ENCODE measurements at places on chromosomes 13 and 19.

DNA sequence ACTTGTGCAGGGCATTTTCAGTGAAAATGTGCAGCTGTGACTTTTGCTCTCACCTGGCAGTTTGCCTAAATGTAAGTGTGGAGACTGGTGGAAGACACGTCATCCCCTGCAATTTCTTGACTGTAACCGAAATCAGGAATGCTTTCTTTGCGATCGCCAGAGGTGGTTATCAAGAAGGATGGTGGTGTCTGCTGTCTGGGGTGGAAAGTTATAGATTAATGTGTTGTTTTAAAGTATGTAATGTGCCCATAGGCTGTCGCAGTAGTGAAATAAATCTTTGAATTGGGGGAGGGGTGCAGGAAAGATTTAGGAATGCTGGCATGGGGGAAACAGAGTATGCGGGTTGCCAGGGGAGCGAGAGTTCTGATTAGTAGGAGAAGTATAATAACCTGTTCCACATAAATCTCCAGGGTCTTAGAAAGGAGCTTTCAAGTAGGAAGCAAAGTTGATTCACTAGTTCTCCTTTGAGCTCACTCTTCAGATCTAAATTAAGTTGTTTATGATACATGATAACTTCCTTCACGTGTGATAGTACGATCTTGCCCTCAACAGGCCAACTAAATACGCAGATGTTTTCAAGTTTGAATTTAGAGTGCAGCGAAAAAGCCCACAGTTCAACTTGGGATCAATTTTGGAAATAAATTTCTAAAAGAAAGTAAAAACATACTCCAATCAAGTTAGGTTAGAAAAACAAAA is 1520.0 kb upstream of the SLC10A2 start:
- DNase-seq, result no peak

DNA sequence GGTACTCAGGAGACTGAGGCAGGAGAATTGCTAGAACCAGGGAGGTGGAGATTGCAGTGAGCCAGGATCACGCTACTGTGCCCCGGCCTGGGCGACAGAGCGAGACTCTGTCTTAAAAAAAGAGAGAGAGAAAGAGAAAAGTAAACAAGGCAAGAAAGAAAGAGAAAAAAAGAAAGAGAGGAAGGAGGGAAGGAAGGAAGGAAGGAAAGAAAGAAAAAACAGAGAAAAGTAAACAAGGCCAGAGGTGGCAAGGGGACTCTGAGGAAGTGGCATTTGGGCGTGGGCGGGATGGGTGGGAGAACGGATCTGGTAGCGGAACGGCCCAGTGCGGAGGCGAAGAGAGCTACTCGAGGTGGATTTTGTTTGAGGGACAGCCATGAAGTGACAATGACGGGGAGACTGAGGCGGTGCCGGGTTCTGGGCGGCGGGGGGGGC is 7.5 kb upstream of the ARRDC2 start:
- DNase-seq, result no peak

GRCh38 chr19:18781885-18782527 is 9.1 kb downstream of the COMP start:
- no peak for DNase-seq

GRCh38 chr13:98681049-98681448 is 71.4 kb downstream of the SLC15A1 start:
- no peak for DNase-seq

GRCh38 chr13:100954430-100955305 is 280.1 kb upstream of the TMTC4 start:
- DNase-seq, result no peak

DNA sequence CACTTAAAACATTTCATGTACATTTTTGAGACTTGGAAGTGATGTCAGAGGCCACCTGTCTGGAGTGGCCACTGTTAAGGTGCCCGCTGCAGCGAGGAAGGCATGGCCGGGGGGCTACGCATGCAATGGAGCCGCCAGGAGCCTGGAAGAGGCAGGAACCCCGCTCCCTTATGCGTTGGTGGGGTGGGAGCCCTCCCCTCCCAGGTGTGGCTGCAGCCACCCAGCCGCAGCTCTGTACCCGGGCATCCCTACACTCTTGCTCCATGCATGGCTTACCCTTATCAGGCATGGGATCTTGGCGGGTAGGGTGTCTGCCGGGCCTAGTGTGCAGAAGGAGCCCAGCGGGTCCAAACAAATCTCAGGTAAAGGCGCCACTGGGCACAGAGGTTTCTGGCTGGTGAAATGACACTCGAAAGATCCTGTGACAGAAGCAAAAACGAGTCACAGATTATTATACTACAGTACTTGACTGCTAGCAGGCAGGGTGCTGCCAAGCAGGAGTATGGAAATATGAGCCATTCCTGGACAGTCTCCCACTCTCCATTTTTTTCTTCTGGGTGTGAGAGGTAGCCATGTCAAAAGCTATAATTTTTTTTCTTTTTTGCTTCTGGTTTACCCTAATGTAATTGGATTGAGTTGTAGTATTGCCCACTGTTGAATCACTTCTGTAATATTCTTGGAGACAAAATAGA is 1606.3 kb upstream of the MIR17HG start:
- no peak for DNase-seq

- no peak for DNase-seq
These were observed 605 bp upstream of the A1BG start for GRCh38 chr19:58353717-58354477.

DNA sequence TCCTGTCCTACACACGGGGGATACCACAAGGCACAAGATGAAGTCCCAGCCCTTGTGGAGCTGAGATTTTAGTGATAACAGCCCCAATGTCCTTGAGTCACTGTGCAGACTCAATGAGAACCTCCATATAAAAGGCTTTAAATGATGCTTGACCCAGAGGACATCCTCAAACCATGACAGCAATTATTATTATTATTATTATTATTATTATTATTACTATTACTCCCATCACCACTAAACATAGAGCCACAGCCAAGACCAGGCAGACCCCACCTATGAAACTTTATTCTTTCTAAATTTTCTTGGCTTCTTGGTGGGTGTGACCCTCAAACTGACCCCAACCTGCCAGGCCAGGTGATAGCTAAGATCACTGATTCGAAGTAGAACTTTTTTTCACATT is 11.1 kb downstream of the C19orf47 start:
- DNase-seq, result no peak

GRCh38 chr13:64770743-64771142 is 2459.4 kb downstream of the PCDH9 start:
- DNase-seq, result no peak

- no peak for DNase-seq
These were observed 6.6 kb downstream of the ANKRD10 start for GRCh38 chr13:110907951-110908898.

DNA sequence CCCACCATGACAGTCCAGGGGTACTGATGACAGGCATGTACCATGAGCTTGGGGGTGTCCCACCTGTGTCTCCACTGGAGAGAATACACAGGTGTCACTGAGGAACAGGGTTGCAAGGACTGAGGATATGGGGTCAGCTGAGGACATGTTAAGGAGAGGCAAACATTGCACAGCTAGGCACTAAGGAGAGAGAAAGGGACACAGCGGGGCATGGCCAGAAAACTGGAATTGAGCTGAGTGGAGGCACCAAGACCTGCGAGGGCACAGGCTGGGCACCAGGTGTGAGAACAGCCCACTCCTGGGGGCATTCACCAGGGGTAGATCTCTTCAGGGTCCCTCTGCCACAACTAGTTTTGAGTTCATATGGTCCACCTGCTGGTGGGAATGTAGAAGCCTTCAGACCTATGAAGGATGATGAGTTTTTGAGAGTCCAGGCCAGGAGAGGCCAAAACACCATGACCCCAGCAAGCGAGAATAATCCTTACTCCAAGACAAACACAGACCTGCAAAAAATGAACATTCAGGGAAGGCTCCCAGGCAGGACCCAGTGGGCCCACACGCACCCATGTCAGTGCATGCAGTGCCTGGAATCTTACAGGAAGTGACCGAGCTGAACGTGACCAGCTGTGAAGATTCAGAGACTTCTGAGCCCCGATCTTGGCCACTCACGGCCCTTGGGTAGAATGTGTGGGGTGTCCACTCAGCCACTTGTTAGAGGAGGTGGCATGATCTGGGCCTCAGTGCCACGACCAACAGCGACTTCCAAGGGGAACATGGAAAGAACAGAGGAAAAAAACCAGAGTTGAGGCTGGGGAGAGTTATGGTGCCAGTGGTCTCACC is 1.4 kb upstream of the ZNF584 start:
- DNase-seq, result no peak

GRCh38 chr13:28316129-28316528 is 177.8 kb downstream of the PAN3 start:
- no peak for DNase-seq

GRCh38 chr19:47511128-47511517 is 3.7 kb downstream of the NAPA start:
- peak; percentile 82 for DNase-seq

DNA sequence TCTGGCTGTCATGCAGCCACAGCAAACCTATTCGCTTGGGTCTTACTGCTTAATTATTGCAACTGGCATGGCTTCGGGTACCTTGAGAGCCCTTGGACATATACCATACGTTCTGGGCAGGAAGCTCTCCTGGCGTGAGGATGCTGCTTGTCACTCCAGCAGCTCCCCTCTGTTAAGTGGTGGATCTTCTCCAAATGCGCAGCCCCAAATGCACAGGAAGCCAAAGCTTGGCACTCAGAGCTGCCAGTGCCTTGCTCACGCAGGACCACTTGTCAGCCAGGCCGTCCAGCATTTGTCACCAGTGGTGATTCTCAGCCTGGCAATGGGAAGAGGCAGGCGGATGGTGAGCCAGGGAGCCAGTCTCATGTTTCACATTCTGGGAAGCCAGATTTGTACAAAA is 158.6 kb downstream of the KATNAL1 start:
- no peak for DNase-seq

DNA sequence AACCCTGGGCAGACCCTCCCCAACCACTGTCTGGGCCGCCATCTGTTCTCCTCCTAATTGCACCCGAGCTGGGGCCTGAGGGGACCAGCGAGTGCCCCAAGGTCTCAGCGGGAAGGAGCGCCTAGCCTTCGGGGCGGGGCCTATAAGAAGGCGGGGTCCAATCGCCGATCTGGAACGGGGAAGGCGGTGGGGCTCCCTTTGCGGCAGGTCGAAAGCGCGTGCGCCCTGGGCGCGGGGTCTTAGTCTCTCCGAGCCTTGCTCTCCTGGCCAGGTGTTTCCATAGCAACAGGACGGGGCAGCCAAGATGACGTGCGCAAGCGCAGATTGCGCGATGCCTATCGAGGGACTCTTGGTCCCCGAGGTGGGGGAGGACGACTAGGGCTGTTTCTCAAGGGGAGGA is 2.8 kb downstream of the MAST1 start:
- no peak for DNase-seq

- DNase-seq, result no peak
These were observed 28.3 kb upstream of the GARRE1 start for GRCh38 chr19:34226036-34226435.

GRCh38 chr13:39913339-39913738 is 257.9 kb downstream of the COG6 start:
- DNase-seq, result no peak

GRCh38 chr19:14085309-14085995 is at the start of gene C19orf67:
Gene C19orf67, minus strand, starts transcription at chr19:14085783. Its CDS starts 156 bp downstream, at chr19:14085627.
- DNase-seq, result no peak

DNA sequence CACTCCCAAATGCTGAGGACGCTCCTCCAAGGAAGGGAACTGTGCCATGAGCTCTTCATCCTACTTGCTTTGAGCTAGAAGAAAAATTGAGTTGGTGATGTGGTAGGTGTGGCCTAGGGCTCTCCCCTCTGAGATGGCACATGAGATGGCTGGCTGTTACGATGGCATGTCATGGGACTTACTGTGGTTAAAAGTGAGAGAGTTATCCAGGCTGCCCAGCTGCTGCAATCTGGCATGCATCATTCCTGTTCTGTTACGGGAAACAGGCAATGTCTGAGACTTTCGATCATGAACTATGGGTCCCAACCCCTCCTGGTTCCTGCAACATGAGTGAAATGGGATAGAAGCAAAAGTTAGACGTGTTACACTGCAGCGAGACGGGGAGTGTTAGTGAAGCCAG is 93.3 kb upstream of the SLC15A1 start:
- no peak for DNase-seq

GRCh38 chr19:33133438-33134031 is 1.6 kb downstream of the WDR88 start:
- DNase-seq, result no peak

DNA sequence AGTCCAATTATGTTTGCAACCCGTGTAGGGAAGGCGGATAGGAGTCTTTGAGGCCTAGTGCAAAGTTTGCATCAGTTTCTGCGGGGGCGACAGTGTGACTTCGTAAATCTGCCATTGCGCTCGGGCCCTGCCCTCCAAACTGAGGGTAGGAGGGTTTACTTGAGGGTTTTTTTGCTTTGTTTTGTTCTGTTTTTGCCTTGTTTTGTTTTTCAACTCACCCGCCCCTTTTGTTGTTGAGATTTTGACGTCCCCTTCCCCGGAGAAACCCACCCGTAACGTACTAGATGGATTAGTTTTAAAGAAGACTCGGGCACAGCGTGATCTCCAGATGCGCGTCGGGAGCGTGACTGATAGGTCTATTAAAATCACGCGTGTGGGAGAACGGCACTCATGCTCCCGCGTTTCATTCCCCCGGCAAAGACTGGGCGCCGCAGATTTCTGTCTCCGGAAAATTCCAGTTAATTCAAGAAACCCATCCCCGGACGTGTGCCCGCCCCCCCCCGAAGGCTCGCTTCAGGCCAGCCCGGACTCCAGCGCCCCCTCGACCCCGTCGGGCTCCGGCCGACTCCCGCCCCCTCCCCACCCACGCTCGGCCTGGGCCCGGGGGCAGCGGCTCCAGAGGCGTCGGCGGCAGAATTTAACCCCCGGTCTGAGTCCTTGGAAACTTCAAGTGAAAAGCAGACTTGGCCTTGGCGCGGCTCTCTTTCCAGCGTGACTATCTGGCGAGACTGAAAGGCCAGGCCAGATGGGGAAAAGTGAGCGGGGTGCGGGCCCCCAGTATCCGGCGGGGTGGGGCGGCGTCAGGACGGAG is 5.0 kb downstream of the SOX1 start:
- no peak for DNase-seq

DNA sequence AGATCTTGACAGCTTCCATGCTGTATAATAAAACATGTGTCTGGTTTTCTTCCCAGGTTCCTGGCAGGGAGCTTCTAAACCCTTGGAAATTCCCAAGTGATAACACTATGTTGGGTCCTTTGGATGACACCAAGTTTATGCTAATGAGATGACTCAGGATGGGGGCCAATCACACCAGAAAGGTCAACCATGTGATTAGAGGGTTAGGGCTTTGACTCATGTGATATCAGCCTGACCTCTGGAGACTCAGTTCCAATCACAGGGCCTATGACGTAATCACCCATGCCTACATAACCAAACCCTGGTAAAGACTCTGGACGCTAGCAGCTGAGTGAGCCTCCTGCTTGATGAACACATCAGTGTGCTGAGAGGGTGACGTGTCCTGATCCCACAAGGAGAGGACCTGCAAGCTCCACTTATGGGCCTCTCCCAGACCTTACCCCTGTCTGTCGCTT is 203.6 kb downstream of the DCLK1 start:
- DNase-seq, result peak; percentile 45

DNA sequence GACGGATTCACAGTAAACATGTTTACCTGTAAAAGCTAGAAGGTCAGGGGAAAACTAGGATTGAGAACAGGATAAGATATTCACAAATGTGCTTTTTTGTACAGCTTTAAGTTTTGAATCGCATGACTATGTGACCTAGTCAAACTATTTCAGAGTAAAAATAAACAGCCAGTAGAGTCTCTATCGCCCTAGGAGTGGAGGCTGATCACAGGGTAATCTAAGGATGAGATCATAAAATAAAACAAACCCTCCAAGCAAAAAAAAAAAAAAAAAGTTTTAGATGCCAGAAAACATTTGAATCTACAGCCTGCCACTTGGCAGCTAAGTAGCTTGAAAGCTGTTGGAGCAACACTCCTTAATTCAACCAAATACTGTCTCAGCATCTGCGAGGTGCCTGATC is 26.8 kb downstream of the ZNF350 start:
- DNase-seq, result no peak

- DNase-seq, result peak; percentile 31
These were observed 8.1 kb downstream of the NKPD1 start for GRCh38 chr19:45152504-45153338.

All from uterus (tissue), 4 donors.